Type B pancreatic cell (in vitro differentiated cells): ENCODE measurements at places on chromosomes 13 and 19. TPM values are rescaled to one million over a fixed set of nuclear protein-coding genes. Genes with fewer than 3 reads are reported as not detected.
A peak's percentile ranks its signal among the peaks of the same experiment; 100 is the strongest.

- DNase-seq: no peak
Observed at GRCh38 chr13:31242916-31243315, 43.1 kb downstream of the B3GLCT start.

GRCh38 chr13:50244713-50245574 is 229.7 kb downstream of the KCNRG start:
- no peak for DNase-seq

The LIM2 gene
- 19.5 TPM in 1 of 2 replicates, not detected in the other for total RNA-seq

GRCh38 chr13:80454245-80454644 is 113.3 kb upstream of the SPRY2 start:
- DNase-seq: no peak

The KRTDAP gene
- 0.80 and 2.0 TPM in 2 replicates for total RNA-seq

GRCh38 chr19:17915940-17916593 is 16.7 kb upstream of the CCDC124 start:
- DNase-seq: no peak

DNA sequence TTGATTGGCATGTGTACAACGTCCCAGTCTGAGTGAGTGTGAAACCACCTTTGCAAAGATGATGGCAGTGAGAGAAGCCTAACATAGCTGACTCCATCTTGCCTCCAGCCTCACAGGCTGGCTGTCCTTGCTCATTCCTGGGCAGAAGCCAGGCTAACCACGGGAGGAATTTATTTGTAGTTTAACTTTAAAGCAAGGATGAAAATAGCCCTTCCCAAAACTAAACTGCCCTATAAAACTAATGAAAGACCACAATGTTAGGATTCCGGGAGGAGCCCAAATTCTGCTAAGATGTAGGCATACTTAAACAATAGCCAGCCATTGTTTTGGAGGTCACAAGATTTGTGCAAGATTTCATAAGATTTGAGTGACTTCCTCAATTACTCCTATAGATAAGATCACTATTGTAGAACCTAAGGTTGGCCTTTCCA is 96.6 kb upstream of the LSM14A start:
- no peak for DNase-seq

GRCh38 chr13:44796597-44797490 is 192.4 kb downstream of the NUFIP1 start:
- no peak for DNase-seq

GRCh38 chr19:34482380-34483250 is 1.1 kb downstream of the WTIP start:
- DNase-seq: no peak

DNA sequence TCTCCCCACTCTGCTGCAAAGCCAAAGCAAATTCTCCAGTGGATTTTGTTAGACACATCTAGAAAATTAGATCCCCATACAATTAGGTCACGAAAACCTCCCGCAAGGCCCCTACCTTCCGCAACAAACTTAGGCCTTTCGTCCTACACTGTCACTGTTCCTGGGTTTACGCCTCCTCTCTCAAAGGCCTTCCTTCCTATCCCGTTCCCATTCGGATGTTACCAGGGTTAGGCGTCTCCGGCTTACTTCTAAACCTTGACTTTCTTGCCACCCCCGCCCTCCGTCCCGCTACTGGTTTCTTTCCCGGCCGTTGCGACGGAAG is 754 bp downstream of the RNF6 start:
- no peak for DNase-seq

- peak; percentile 89 for DNase-seq
Observed at GRCh38 chr19:56367829-56368711, 25.3 kb downstream of the ZNF582 start.

GRCh38 chr13:70612881-70613280 is 504.6 kb upstream of the KLHL1 start:
- DNase-seq: no peak

DNA sequence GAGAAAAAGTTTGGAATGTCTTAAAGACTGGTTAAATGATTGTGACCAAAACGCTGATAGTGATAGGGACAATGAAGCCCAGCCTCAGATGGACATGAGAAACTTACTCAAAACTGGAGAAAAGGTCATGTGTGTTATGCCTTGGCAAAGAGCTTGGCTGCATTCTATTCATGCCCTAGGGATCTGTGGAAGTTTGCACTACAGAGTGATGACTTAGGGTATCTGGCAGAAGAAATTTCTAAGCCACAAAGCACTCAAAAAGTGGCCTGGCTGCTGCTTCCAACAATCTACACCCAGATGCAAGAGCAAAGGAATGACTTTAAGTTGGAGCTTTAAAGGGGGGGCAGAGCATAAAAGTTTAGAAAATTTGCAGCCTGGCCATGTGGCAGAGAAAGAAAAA is 521.3 kb downstream of the UQCRFS1 start:
- DNase-seq: no peak

- DNase-seq: no peak
Observed at GRCh38 chr13:50979187-50979586, 69.6 kb downstream of the RNASEH2B start.

The ZNF30 gene
- 4.0 and 6.9 TPM in 2 replicates for total RNA-seq

- DNase-seq: no peak
Observed at GRCh38 chr13:40116008-40116407, 460.5 kb downstream of the COG6 start.

GRCh38 chr19:4385291-4386040 is 14.9 kb downstream of the SH3GL1 start:
- DNase-seq: no peak

GRCh38 chr19:39516270-39516669 is 1.3 kb downstream of the SELENOV start:
- no peak for DNase-seq

The ZNF541 gene
- not detected in 2 replicates for total RNA-seq

The MISP3 gene
- 3.1 and 3.6 TPM in 2 replicates for total RNA-seq

The YJEFN3 gene
- 12.2 and 23.2 TPM in 2 replicates for total RNA-seq

DNA sequence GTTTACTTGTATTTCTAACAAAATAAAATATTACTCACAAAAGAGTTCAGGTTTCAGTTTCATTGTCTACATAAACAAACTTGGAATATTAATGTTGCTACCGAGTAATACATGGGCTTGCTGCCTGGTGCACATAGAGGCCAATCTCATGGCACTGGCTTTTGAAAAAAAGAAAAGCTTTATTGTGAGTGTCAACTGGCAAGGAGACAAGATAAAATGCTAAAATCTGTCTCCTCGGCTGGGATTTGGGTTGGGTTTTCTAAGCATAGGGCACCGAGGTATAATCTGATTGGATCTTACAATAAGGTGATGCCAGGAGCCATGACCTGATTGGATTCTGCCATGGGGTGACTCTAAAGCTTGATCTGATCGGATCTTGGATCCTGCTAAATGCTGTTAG is 1519.9 kb upstream of the MIR17HG start:
- no peak for DNase-seq

The POU2F2 gene
- total RNA-seq: 0.57 and 1.7 TPM in 2 replicates

The RNF17 gene
- 0.12 TPM in 1 of 2 replicates, not detected in the other for total RNA-seq

The INSL3 gene
- total RNA-seq: not detected in 2 replicates

The ANKLE1 gene
- total RNA-seq: 1.3 and 5.9 TPM in 2 replicates

DNA sequence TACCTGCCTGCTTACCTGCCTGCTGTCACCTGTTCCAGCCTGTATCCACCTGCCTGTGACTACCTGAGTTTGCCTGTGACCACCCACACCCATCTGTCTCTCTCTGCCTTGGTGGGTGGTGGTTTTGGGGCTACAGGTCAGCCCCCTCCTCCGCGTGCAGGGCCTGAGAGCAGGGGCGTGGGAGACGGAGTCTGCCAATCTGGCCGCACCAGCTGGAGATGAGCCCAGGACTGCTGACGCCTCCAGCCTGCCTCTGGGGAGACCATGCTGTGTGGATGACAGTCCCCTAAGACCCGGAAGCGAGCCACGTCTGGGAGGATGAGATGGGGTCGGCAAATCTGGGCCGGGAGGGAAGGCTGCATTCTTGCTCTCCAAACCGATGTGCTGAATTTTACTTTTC is 15.9 kb upstream of the KCTD15 start:
- no peak for DNase-seq

DNA sequence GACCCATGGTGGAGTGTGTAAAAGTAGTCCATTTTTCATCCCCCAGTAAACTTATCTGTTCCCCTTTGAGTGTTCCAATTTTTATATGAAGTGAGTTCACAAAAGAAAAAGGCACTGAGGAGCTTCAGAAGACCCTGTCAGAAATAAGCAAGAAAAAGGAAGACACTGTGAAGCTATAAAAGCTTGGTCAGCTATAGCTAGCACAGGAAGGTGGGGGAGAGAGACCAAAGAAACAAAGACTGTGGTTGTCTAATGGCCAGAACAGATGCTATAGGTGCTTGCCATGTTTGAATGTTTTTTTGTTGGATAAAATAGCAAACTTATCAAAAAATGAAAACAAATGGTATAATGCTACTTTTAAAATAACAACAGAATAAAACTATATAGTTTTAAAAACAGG is 46.5 kb downstream of the RCBTB2 start:
- DNase-seq: no peak

The RRAS gene
- total RNA-seq: 10.6 and 16.0 TPM in 2 replicates

The KLF5 gene
- total RNA-seq: 189 and 632 TPM in 2 replicates
